Prostate gland (tissue), 2 donors: ENCODE measurements at places on chromosomes 7 and 10. TPM values are rescaled to one million over a fixed set of nuclear protein-coding genes. Genes with fewer than 3 reads are reported as not detected.

NXPH1 gene
- not detected for total RNA-seq

CYP3A5 gene
- 80.5 TPM for total RNA-seq

GDF10 gene
- total RNA-seq = 28.0 TPM

CTAGE8 gene
- 6.3 TPM for total RNA-seq

CALN1 gene
- total RNA-seq = 1.1 TPM
